Right ventricle myocardium superior (tissue), 1 donor: ENCODE measurements at places on chromosomes 16 and 17.

GRCh38 chr17:47193931-47194511 is 4.9 kb upstream of the CDC27 start:
- DNase-seq, result no peak

DNA sequence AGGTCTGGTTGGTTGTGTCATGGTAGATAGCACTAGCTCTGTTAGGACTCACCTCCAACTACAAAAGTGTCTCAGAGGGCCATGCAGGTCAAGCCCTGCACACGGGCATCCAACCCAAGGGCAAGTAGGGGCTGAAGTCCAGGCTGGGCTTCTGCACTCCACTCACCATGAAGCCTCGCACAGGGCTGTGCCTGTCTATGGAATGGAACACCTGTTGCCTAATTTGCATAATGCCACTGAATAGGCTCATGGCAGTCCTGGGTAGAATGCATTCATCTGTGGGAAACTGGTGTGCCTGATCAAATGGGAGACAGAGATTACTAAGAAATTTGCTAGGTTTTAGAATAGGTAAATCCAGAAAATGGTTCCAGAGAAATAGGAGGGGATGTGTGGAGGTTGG is 8.0 kb upstream of the AKAP1 start:
- no peak for DNase-seq

DNA sequence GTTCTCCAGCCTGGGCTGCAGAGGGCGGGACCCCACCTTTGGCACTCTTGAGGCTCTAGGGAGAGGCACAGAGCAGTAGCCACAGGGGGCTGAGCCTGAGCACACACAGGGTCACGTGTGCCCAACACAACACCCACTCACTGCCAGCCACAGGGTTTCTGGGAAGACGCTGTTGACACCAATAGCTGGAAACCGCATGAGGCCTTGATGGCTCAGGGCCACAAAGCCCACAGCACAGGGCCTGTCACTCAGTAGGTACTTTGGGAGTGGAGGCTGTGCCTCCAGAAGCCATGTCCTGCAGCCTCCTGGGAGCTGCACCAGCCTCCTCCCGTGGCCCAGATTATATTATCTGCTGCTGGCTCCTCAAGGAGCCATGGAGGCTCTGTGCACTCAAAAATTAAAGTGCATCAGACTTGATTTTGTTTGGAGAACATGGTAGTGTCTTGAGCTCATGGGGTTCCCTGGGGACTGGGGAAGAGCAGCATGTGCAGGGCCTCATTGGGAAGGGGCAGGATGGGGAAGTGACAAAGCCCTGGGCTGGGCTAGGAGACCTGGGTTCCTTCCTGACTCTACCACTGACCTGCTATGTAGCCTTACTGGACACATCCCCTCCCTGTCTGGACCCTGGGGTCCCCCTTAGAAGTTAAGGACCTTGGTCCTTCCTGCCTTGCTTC is 12.5 kb upstream of the SREBF1 start:
- peak; percentile 83 for DNase-seq

DNA sequence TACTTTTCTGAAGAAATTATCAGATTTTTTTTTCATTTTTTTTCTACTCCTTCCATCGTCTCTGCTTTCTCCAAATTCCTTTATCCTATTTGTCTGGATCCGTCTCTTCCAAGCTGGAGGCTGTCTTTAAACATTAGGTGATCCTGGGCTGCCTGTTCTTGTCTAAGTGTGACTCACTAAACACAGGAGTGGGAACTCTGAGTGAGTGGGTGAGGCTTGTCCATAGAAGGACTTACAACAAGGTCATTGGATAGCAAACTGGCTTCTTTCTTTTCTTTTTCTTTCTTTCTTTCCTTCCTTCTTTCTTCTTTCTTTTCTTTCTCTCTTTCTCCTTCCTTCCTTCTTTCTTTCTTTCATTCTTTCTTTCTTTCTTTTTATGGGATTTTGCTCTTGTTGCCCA is 18.2 kb downstream of the ALOX15 start:
- no peak for DNase-seq

DNA sequence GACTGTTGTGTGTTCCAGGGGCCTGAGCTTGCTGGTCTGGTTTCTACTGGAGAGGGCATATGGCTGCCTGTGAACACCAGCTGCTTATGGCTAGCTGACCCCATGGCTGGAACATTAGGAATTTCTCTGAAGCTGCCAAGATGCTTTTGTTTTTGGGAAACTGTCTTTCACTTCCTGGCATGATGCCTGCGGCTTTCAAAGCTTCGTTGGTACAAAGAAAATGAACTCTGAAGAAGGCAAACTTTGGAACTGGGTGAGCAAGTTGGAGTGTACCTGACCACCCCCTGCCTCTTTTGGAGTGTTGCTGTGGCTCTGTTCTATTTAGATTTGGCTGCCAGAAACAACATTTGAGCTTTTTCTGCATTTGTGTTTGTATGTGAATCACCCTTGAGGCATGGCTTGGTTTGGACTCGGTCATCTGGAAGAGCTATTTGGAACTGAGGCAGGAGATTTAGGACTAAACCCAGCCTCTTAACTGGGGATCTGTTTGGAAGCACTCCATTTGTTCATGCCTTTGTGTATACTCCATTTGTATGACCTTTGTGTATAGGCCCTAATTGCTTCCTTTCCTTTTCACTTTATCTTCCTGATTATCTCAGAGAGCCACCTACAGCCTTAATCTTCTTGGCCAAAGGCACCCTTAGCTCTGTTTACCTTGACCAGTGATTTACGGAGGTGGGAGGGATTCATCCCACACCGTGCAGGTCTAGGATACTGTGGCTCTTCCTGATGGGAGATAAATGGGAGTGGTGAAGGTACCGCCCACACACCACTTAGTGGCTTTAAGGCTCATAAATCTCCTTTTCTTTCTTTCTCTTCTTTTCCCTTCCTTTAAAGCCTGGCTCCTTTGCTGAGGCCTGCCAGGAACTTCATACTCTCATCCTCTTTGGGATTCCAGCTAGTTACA is 7.3 kb upstream of the CPHXL start:
- DNase-seq, result no peak

- no peak for DNase-seq
These were observed 12.4 kb upstream of the P2RX5 start for GRCh38 chr17:3708366-3708765.

GRCh38 chr16:68403704-68404103 is 44.6 kb downstream of the SMPD3 start:
- no peak for DNase-seq

- DNase-seq, result no peak
These were observed 1.3 kb upstream of the RAB40C start for GRCh38 chr16:588639-588888.

- no peak for DNase-seq
These were observed 45.5 kb upstream of the LRRC37A3 start for GRCh38 chr17:64964796-64965195.

GRCh38 chr17:8290043-8290442 is 1.6 kb downstream of the RANGRF start:
- DNase-seq, result no peak

- DNase-seq, result no peak
These were observed 23.6 kb downstream of the CLEC16A start for GRCh38 chr16:10967986-10968385.

DNA sequence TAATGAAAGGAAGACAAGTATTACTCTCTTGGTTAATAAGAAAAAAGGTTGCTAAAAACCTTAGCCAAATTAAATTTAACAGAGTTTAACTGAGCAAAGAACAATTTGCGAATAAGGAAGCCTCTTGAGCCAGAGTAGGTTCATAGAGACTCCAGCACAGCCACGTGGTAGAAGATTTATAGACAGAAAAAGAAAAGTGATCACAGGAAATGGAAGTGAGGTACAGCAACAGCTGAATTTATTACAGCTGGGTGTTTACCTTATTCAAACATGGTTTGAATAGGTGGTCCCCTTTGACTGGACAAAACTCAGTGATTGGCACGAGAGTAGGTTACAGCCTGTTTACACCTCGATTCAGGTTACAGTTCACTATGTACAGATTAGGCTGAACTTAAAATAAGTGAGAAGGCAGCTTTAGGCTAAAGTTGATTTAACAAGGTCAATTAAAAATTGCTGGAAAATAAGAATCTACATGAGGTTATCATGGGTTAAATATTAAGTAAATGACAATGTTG is 3.3 kb upstream of the CCL15 start:
- no peak for DNase-seq

GRCh38 chr16:53852678-53853077 is 148.7 kb downstream of the FTO start:
- DNase-seq, result no peak

DNA sequence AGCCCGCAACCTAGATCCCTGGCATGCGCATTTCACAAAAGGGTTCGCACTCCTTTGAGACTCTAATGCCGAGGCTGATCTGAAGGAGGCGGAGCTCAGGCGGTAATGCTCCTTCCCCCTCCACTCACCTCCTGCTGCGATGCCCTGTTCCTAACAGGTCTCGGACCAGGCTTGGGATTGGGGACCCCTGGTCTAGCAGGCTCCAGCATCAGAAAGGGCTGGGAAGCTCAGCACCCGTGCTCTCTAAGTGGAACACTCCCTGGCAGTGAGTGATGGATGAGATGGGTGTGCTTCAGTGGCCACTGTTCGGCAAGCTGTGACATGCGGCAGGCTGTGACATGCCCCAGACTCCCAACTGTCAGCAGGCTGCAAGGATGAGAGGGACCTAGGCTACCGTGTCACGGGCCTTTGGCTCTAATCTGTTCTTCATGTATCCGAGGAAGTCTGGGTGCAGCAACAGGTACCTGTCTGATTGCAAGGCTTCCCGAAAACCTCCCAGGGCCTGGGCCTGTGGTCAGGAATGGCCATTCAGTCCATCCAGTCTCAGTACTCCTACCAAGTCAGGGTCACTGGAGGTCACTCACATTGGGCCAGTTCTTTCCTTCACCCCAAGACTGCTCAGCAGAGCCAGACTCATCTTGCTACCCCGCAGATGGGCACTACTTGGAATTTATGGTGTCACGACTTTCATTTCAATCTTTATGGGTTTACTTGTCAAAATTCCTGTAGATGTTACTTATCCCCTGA is 1.3 kb upstream of the ST6GALNAC2 start:
- no peak for DNase-seq

- no peak for DNase-seq
These were observed 2.8 kb downstream of the DNASE1L2 start for GRCh38 chr16:2238838-2239675.

DNA sequence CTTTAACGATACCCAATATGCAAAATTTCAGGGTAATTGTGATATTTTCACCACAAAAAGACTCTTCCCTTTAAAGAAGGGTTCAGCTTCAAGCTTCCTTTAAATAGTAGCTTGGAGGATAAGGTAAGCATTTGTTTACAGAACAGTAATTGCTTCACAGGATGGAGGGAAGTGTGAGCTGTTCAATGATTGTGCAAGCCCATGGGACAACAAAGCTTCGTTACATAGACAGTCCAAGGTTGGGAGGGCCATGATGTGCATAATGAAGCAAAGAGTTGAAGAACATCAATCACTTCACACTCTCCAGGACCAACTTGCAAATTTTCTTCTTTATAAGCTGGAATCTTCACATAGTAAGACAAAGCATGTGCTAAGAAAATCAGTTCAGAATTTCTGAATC is 145.0 kb upstream of the ASIC2 start:
- DNase-seq, result no peak

DNA sequence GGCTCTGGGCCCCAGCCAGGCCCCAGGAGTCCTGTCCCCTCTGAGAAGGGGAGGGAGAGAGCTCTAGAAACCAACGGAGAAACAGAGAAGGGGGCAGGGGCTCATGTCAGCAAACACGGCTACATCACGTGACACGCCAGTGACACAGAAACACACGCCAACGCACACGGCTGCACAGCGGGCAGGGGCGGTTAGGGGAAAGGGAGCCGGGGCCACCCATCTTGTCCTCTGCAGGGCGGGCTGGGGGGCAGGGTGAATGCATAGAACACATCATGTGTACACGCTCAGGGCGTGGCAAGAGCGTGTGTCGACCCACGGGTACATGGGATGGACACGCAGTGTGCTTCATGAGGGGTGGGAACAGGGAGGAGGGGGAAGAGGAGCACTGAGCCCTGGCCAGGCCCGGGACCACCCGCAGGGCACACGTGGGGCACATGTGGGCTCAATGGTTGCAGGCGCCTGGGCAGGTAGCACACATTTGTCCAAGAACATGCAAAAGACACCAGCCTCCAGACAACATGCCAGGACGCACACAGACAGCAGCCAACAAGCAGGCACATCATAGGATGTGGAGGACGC is 4.6 kb downstream of the HSD3B7 start:
- no peak for DNase-seq

DNA sequence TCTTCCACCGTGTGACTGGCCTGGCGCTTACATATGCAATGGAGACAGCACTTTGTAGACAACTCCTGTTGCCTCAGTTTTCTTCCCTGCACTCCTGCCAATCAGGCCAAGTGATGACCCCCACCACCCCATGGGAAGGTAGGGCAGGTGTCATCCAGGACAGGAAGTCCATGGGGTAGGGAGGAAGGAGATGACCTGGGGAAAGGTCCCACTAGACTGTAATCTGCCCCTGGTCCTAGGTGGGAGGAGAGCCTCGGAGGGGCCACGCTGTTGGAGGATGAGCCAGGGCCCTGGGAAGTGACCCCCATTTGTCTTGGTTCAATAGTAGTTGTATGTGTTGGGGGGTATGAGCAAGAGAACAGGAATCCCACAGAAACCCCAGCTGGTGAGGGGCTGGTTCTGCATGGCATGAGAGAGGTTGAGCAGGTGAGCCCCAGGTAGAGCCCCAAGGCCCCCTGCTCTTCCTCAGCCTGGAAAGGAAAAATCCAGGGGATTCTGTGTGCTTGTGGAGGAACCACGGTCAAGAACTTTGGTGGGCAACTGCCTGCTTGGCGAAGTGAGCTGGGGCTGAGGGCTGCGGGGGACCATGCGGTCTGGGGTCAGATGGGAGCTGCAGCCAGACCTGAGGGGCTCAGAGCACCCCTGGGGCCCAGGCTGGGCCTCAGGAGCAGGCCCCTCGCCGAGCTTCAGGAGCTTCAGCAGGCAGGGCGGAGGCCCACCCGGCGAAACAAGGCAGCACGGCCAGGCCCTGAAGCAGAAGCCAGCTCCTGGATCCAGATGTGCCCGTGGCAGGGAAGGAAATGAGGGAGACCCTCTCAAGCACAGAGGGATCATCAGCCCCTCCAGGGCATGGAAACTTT is 50.7 kb downstream of the NT5M start:
- peak; percentile 27 for DNase-seq

DNA sequence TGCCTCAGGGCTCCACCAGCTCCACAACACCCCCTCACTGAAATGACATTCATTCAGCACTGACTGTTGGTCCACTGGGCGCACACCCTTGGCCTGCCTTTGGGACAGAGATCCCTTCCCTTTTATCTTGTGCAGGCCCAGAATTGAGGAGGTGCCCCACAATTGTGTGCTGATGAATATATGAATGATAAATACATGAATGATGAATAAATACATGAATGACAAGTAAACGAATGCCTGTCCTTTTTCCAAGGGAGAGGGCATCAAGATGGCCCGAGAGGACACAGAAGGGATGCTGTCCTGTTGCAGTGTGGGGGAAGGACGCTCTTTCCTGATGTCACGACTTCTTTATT is 5.7 kb downstream of the CCR7 start:
- no peak for DNase-seq
